CD8-positive, alpha-beta T cell (primary cell): ENCODE measurements at places on chromosomes 16 and 17.
A peak's percentile ranks its signal among the peaks of the same experiment; 100 is the strongest.

DNA sequence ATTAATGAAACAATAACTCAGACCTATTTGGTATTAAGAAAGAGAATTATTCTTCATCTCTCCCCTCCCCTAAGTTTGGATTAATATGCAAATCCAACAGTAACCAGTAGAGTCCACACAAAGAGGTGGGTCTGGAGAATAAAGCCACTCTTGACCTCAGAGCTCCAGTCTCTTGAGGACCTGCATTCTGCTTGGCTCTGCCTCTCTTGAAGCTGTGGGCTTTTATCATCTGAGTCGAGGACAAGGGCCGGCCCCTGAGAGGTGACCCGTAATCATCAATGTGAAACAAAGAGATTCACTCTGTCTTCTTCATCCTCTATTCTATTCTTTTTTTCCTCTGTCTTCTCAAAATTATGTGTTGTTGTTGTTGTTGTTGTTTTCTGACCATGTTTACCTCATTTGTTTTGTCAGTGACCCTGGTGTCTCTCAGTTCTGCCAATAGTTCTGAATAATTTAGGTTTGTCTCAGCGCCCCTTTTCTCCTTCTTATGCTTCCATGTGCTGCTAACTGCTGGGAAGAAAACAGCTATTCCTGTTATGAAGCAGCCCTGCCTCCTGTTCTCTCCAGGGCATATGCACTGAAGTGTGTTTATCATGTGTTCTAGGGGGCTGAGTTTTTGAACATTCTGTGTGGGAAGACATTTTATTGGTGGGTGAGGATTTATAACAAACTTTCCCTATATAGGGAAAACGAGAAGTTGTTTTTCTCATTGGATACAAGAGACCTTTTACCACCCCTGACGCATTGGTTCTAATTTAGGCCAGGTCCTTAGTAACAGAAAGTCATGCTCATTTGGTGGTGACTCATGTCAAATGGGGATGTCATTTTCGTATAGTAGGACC lies 135.8 kb downstream of the TRIM37 start:
- no peak for DNase-seq

- DNase-seq, result no peak
These were observed 50.4 kb downstream of the KATNIP start for GRCh38 chr16:27600381-27600780.

DNA sequence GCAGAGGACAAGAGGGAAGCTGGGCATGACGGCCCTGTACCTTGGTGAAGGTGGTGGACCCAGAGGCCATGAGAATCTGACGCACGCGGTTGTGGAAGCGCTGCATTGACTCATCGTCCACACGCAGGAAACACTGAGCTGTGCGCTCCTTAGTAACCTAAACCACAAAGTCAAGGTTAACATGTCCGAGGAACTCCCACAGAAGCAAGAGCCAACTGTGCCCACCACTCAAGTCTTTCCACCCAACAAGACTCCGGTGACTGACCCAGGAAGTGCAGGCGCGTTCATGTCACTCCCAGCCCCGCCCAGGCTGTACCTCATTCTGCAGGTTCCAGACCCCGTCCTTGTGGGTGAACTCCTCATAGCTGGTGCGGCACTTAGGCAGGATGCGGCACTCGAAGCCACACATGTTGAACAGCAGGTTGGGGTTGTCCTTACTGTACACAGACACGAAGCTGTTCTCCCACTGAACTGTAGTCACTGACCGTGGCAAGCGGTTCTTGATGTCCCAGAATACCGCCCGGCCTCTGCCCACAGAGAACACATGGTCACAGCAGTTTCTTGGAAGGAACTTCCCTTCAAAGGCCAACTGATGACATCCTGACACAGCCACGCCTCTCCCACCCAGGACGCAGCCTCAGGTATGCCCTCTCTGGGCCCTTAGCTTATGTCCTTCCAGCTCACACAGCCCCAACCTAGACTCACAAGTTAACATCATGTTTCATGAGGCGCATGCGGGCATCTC lies 11.5 kb downstream of the PRPF8 start:
- DNase-seq, result no peak

GRCh38 chr17:72702136-72702735 lies 390.3 kb downstream of the SLC39A11 start:
- DNase-seq, result no peak

- DNase-seq, result peak; percentile 9
These were observed 1.2 kb downstream of the SIAH1 start for GRCh38 chr16:48383877-48384519.

DNA sequence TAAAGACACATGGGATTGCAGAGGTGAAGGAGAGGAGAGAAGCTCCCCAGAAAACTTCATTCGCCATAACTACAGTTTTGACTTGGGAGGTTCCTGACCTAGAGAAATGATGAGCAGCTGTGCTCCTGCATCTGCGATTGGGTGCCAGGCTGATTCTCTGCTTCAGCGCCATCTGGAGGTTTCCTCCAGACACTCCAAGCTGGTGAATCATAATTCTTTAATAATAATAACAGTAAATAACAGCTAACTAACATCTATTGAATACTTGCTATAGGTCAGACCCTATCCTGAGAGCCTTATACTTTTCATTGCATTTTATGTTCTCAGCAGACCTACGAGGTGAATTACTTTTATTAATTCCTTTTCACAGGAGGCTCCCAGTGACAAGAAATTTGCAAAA lies 575.8 kb downstream of the TOX3 start:
- no peak for DNase-seq

GRCh38 chr17:13626703-13627102 lies 25.0 kb upstream of the HS3ST3A1 start:
- no peak for DNase-seq

DNA sequence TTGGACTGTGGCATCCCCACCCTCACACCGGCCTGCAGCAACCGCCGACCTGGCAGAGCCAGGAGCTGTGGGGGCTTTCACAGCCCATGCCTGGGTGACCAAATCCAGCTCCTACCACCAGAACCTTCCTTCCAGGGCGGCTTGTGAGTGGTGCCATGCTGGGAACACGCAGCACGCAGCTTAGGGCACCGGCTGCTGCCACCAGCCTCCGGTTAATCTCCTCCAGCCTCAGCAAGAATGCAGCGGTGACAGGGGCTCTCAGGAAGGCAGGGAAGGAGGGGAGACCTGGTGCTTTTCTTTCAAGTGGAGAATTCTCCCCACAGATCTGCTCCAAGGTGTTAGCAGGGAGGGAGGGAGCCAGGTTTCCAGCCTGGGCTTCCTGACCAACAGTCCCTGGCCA lies 32.3 kb upstream of the ANKRD40CL start:
- no peak for DNase-seq

DNA sequence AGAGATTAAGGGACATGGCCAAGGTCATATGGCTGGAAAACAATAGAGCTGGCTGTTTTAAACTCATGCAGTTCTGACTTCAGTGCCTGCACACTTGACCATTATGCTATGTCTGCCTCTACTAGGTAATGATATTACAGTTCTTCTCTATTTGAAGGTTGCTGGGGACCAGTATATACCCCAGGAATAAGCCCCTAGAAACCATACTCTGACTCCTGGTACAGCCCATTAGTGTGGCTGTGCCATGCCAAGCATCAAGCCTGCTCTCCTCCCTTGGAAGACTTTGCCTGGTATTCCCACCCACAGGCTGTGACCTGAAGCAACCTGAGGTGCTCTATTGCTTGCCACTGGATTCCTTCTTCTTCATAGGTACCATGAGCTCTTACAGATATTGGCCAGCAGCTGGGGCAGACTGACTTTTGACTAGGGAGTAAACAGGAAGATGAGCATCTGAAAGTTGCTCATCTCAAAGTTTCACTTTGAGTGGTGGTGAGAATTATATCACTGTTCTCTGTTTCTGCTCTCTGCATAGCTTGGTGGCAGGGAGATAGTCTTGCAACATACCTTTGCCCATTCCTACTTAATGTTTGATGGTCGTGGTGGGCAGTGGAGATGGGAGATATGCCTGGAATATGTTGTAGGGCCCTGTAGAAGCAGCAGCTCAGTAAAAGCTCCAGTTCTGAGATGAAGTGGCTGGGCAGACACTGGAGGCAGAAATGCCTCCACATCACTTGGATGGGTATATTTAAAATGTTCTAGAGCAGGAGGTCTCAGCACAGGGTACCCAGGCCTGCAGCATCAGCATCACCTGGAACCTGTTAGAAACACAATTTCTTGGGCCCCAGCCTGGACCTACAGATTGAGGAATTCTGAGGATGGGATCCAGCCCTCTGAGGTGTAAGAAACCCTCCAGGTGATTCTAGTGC lies 274.7 kb downstream of the HS3ST4 start:
- no peak for DNase-seq

DNA sequence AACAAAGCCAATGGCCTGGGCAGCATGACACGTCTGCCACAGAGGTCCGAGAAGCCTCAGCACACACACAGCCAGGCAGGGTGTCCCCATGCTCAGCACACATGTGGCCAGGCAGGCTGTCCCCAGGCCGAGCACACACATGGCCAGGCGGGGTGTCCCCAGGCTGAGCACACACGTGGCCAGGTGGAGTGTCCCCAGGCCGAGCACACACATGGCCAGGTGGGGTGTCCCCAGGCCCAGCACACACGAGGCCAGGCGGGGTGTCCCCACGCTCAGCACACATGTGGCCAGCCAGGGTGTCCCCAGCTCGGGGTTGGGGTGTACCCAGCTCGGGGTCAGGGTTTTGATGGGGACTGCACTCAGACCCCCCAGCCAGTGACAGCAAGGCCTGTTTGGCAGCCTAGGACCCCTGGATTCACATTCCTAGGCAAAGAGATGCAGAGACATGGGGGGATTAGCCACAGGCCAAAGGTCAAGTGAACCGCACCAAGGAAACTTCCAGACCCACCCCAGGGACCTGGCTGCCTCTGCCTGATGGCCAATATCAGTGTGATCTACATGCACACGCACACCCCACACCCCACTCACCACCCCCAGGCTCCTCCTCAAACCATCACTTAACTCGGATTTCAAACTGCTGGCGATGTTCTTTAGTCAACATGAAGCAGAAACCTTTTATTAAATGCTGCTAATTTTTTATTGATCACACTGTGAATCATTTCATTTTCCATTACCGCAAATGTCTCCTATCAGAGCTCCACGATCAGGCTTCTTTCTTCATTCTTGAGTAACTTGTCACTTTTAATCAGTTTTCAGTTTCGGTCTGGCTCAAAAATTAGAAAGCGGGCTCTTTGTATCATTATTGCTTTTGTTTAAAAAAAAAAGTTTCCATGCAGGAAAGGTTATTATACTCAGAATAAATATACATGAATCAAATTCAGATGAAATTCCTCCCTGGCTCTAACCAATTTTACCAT lies 111.4 kb downstream of the ZNF423 start:
- DNase-seq, result no peak

- DNase-seq, result no peak
These were observed 496.9 kb upstream of the C16orf82 start for GRCh38 chr16:26569793-26570192.

DNA sequence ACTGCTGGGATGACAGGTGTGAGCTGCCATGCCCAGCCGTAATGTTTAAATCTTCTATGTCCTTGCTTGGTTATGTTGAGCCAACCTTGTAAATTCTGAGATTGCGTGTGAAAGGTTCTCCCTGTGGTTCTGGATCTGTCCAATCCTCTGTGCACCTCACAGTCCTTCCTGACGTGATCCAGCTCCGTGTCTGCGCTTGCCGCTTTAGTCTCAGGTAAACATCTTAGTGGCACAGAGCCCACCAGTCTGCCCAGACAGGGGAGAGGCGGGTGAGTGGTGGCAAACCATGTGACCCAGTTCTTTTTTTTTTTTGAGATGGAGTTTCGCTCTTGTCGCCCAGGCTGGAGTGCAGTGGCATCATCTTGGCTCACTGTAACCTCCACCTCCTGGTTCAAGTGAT lies 13.9 kb downstream of the SLC25A10 start:
- no peak for DNase-seq

- no peak for DNase-seq
These were observed 14.4 kb downstream of the SDR42E1 start for GRCh38 chr16:81996664-81997509.

- peak; percentile 6 for DNase-seq
These were observed 119.2 kb downstream of the METRNL start for GRCh38 chr17:83198366-83199341.

- no peak for DNase-seq
These were observed 79.1 kb upstream of the C16orf82 start for GRCh38 chr16:26987597-26988010.

DNA sequence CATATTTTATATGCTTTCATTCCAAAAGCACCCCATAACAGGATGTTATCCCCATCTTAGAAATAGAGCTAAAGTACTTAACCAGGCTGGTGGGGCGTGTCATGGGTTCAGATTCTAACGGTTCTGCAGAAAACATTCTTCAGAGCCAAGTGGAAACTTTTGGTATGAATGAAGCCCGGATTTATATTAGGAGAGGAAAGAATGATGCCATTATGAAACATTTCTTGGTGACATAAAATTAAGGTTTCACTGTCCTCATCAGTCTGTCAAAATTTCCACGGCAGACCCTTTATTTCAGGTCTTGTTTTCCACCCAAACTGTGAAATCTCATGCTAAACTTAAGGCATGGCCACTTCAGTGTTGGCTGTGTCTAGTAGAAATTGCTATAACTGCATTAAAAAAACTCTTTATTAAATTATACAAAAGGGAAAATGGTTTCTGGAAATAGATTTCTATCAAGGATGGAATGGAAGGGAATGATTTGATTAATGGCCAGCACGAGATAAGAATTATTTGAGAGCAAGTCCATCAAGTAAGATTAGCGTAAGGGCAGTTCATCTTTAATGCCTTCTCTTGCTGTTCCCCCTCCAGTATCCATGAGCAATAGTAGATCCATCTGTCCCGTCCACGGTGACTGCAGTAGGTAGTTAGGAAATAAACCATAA lies 11.7 kb downstream of the PRKCA start:
- DNase-seq, result no peak

DNA sequence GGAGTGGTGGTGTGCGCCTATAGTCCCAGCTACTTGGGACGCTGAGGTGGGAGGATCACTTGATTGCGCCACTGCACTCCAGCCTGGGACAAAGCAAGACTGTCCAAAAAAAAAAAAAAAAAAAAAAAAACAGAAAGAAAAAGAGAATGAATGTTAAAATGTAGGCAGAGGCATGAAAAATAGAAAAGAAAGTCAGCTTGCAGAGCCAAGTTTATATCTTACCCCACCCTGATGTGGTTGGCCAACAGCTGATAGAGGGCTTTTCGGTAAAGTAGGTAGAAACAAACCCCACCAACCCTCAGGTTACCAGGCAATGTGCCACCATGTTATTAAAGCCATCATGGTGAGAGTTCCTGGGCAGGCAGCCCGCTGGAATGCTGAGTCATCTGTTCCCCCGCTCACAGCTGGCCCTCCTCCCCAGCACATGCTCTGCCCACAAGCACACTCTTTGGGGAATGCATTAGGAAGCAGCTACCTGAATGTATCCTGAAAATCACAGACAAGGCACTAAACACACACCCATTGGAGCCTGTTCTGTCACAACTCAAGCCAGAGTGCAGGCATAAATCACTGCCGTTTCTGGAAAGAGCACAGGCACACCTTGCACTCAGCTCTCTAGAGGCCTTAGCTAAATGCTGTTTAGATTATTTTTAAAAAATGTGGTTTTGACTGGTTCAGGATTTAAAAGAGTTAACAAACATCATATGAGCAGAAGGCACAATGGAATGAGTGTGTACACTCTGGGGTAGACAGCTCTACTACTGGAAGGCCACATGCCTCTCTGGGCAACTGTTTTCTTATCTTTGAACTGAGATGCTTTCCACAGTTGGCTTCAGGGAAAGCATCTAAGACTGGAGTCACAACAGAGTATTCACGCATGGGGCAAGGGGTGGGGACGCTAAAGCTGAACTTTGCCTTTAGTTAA lies 128.5 kb downstream of the PARN start:
- DNase-seq, result no peak
